ENCODE measurements at places on chromosomes 12 and 14.

- no peak for DNase-seq
Observed at GRCh38 chr14:32343926-32344430, 14.9 kb downstream of the AKAP6 start.

DNA sequence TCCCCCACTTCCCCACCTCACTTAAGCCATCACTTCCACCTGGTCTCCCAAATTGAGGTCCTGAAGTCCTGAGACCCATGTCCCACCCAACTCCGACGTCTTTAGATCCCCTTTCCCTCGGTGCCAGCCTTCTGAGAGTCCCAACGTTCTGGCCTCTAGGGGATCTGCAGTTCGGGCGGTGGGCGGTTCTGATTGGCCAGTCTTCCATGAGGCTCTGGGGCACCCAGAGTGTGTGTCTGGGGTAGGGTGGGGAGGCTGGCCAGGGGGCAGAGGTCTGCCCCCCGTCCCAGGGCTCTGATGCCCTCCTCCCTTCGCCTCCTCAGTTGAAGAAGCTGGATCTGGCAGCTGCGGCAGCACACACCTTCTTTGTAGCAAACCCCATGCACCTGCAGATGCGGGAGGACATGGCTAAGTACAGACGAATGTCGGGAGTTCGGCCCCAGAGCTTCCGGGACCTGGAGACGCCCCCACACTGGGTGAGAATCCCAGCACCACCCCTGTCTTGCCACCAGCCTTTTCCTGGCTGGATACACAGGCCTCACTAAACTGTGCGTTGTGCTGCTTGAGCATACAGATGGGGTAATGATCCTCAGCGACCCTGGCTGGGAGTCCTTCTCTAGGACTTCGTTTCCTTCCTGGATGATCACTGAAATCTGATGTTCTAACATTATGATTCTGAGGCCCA is 1.5 kb downstream of the P3H3 start:
- DNase-seq, result no peak

- DNase-seq, result no peak
Observed at GRCh38 chr14:71365361-71365760, 458.1 kb downstream of the PCNX1 start.

DNA sequence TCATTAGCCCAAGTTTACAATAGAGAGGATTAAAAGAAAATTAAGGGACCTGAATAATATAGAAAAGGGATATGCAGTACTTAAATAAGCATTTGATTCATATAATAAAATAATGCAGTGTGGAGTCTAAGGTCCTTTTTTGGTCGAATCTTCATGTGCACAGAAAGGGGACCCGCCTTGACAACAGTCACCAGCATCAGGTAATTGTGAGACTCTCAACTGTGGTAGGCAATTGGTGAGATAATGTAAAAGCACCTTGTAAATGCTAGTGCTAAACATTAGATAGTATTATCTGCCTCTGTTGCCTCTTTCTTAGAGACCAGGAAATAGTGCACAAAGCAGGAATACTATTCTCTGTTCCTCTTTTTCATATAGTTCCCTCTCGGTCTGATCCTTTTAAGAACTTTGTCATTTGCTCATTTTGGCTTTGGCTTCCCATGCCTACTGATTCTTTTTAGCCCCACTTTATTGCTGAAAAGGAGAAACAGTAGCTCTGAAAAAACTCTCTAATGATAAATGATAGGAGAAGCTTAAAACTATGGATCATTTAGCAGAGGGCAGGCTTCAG is 17.5 kb downstream of the CHPT1 start:
- DNase-seq, result no peak

DNA sequence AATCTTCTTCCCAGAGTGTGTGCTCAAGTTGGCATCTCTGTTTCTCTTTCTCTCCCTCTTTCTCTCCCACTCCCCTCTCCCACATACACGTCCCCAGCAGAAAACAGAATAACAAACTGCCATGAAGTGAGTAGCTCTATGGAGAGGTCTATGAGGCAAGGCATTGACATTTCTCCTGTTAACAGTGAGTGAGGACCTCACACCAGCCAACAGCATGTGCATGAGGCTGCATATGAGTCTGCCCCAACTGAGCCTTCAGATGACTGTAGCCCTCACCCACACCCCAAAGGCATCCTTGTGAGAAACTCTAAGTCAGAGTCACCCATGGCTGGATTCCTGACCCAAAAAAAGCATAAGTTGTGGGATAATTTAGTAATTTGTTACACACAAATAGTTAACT is 50.4 kb downstream of the MAGOHB start:
- no peak for DNase-seq

- no peak for DNase-seq
Observed at GRCh38 chr12:89497005-89497404, 27.6 kb downstream of the GALNT4 start.

- no peak for DNase-seq
Observed at GRCh38 chr14:69392481-69392880, 5.6 kb downstream of the ERH start.

DNA sequence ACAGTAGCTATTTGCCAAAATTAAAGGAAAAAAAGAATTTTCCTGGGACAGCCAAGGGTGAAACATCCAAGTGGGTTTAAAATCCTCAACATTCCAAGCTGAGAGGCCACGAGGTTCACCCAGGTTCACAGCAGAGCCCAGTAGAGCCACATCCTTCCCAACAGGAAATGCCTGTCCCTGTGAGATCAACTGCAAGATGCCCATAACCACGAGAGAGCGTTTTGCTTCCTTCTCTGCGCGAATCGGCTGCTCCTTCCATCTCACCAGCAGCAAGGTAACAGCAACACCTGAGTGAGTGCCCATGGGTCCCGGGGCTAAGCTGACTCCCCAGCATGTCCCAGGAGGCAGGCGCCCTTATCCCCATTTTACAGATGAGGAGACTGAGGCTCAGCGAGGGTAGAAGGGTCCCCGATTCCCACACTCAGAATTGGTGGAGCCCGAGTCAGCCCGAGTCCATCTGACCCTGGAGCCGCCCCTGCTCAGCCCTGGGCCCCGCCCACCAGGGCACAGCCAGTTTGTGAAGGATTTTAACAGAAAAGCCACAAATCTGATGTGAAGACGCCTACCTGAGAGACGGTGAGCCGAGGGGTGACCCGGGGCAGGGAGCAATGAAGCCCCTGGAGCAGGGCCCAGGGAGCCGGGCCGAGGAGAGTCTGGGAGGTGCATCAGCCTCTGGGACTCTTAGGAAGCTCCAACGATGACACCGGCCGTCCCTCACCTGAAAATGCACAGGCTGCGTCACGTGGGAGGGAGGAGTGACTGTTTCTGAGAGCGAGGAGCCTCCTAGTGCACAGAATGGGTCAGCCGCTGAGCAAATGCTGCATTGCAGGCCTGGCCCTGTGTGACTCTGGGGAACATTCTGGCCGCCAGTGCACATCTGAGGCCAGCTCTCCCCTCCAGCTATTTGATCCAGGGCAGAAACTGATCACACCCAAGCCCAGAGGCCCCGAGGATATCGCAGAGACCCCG is 236.9 kb upstream of the SFSWAP start:
- no peak for DNase-seq

Measured in NCI-H345 (cell line).